AG10803 (cell line): ENCODE measurements at places on chromosomes 6 and 20.

- no peak for DNase-seq
Measured at GRCh38 chr20:32762754-32763201, 593 bp downstream of the DNMT3B start.

DNA sequence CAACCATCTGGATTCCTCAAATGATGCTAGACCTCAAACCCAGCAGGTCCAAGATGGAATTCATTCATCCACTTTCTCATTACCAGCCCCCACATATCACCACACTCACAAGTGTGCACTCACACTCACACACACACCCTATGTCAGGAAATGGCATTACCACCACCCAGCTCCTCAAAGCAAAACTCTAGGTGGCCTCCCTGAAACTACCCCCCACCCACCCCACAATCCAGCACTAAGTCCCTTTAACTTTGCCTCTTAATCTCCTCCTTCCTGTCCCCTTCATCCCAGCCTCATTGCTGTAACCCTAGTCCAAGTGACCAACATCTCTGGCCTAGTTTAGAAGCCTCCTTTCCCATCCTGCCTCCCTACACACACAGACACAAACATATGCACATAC is 109.4 kb downstream of the TNFAIP3 start:
- DNase-seq: no peak

- no peak for DNase-seq
Measured at GRCh38 chr6:6798448-6798860, 209.9 kb downstream of the LY86 start.

- DNase-seq: no peak
Measured at GRCh38 chr20:6940876-6941275, 173.4 kb downstream of the BMP2 start.

- no peak for DNase-seq
Measured at GRCh38 chr20:55947701-55948100, 57.6 kb downstream of the CBLN4 start.

DNA sequence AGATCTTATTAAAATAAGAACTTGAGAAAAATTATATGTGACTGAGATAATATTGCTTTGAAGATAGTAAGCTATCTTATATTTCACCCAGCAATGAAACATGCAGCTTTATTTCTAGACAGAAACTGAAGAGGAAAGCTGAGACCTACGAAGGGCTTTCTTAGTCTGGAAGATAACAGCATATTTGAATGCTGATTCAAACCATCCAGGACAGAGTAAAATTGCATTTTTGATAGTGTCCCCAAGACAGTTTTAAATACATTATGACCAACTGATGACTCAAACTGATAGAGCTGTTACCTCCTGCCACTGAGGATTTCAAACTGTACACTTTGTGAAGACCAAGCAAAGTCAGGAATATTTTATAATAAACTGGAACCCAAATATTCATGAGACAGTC is 409.6 kb downstream of the GRIK2 start:
- no peak for DNase-seq

DNA sequence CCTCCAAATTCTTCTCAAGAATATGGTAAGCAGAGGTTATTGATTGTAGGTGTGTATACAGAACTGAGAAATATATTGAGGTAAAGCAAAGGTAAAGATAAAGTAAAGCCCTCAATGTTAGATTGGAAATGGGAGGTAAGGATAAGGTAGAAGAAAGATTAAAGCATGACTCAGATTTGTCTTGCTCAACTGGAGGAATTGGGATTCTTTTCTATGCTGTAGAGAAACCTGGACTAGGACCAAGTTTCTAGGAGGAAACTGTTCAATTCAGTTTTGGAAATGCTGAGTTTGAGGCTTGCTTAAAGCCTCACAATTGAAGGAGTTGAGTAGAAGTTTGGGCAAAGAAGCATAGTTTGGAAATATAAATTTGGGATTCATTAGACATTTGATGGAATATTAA is 634.0 kb upstream of the PTCHD4 start:
- DNase-seq: peak; percentile 15

DNA sequence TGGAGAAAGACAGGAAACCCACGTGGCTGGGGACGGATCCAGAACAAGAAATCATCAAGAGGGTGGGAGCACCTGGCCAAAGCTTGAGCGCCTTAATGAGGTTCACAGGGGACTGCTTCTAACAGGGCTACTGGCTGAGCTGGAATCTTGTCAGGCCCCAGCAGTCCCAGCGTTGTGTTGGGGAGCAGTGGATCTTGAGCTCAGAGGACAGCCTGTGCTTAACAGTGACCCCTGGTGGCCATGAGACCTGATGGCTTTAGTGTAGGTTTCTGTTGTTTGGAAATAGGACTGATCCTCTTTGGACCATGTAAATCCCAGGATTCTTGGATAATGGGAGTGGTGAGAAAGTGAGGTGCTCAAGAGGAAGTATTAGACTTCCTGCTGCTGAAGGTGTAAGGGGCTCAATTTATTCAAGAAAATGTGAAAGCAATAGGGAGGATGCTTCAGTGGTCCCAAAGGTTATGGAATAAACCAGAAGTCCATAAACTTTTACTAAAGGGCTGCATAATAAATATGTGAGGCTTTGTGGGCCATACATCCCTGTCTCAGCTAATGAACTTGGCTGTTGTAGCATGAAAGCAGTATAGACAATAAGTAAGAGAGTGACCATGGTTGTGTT is 216.2 kb downstream of the NFATC2 start:
- DNase-seq: peak; percentile 45

DNA sequence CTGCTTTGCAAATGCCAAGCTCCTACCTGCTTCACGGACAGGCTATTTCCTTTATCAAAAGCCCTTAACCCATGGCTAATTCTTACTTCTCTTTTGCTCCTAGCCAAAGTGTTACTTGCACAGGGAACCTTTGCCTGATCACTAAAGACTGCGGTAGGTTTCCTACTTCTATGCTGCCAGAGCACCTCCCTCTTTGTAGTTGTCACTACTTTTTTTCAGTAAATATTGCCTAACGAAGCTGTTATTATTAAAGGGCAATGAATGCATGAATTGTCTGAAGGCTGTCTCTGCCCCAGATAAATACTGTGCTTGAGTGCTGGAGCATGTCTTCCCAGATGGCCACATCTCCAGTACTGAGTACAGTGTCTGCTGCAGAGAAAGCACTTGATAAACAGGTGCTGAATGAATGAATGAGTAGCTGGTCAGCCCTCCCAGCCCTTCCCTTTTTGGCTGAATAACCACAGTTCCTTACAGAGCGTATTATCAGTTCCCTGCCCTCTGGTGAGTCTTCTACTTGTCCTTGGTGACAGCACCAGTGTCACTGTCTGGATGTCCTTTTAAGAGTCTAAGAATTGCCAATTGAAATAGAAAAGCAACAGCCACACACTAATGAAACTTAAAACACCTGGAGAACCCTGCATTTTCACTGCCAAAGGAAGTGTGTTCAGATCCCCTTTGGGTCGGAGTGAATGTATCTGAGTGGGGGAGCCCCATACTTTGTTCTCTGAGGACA is 73.6 kb upstream of the TRAF3IP2 start:
- DNase-seq: no peak

- DNase-seq: no peak
Measured at GRCh38 chr20:43392561-43392960, 65.1 kb upstream of the SRSF6 start.

GRCh38 chr20:20461551-20461950 is 93.6 kb downstream of the INSM1 start:
- DNase-seq: no peak

DNA sequence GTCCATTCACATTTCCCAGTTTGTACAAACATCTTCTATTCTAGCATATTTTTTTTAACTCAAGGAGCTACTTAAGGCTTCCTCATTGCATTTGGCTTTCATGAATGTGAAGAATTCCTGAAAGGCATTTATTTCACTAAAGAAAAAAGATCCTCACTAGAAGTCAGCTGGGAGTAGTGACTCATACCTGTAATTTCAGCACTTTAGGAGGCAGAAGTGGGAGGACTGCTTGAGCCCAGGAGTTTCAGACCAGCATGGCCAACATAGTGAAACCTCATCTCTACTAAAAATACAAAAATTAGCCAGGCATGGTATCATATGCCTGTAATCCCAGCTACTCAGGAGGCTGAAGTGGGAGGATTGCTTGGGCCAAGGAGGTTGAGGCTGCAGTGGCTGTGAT is 30.9 kb upstream of the XRN2 start:
- DNase-seq: peak; percentile 17

DNA sequence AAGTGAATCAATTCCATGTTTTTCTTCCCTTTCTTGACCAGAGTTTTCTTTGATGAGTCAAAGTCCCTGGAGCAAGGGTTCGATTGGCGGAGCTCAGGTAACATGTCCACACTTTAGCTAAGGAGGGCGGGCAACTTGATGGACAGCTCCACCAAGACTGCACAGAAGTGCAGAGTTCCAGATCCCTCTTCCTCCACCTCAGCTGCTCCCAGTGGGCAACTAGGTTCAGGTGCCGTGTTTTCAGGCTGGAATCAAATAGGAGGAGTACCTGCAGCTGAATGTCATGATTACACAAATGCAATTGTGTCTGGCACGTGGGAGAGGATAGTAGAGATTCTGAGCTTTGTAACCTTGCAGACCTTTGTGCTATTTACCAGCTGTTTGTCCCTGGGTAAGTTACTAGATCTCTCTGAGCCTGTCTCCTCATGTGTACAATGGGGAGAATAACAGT is 1.9 kb upstream of the ELMO2 start:
- DNase-seq: no peak

DNA sequence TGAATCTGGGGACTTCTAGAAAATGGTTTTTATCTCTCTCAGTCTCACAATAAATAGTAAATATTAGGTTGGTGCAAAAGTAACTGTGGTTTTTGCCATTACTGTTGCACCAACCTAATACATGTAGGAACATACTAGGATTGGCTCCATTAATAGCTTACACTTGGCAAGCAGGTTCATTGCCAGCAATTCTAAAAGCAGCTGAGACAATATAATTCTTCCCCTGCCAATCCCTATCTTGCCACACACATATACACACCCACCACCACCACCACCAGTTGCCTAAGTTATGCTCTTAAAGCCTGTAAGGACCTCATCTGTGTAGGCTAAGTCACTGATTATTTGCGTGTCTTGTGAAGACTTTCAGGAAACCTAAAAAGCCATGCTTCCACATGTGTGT is 145.1 kb downstream of the KIF16B start:
- no peak for DNase-seq

- DNase-seq: peak; percentile 89
Measured at GRCh38 chr6:134223796-134224420, 94.0 kb downstream of the SGK1 start.

DNA sequence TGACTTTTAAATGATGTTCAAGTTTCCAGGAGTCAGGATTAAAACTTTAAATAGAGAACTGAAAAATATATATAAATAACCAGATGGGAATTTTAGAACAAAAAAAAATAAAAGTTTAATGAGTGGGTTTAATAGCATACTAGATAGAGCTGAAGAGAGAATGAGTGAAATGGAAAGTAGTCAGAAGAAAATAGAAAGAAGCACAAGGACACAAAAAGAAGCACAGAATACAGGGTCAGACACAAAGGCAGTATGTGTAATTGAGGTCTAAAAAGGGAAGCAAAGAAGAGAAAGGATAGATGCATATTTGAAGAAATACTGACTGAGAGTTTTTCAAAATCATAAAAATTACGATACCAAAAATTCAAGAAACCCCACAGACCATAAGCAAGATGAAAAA is 159.8 kb upstream of the FERMT1 start:
- no peak for DNase-seq

DNA sequence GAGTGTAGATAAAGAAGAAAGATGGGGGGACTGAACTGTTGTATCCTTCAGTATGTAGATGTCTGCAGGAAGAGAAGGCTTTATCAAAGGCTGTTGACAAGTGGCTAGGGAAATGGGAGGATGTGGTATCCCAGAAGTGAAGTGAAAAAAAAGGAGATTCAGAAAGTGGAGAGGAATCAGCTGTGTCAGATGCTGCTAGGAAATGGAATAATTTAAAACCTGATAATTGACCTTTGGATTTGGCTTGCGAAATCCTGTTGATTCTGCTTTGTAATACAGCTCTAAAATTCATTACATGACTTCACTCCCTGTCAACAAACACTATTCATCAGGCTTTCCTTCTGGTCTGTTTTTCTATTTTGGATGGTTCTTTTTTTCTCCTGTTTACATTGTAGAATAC is 41.7 kb downstream of the PHF3 start:
- peak; percentile 3 for DNase-seq

- peak; percentile 89 for DNase-seq
Measured at GRCh38 chr20:47392015-47392720, 35.7 kb upstream of the ZMYND8 start.

DNA sequence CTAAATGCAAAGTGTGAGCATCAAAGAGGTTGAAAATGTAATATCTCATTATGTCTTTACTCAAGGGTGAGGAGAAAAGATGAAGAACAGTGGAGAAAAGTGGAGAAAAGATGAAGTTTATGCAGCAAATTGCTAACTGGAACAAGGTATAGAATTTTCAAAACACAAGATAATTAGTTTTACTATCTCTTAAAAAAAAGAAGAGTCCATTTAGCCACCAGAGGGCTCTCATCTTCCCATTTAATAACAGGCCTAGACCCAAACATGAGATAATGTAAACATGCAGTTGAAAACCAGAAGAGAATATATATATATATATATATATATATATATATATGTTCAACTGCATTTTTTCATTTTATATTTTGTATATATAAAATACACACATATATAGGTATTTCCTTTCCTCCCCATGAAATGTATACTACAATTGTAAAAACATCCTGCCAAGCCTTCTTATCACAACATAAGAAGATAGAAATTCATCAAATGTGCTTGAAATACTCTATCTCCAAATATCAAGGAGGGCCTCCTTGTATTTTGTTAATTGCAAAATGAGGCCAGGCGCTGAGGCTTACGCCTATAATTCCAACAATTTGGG is 78.4 kb downstream of the ADTRP start:
- peak; percentile 66 for DNase-seq

- DNase-seq: no peak
Measured at GRCh38 chr6:30683183-30683979, 3.1 kb downstream of the PPP1R18 start.

DNA sequence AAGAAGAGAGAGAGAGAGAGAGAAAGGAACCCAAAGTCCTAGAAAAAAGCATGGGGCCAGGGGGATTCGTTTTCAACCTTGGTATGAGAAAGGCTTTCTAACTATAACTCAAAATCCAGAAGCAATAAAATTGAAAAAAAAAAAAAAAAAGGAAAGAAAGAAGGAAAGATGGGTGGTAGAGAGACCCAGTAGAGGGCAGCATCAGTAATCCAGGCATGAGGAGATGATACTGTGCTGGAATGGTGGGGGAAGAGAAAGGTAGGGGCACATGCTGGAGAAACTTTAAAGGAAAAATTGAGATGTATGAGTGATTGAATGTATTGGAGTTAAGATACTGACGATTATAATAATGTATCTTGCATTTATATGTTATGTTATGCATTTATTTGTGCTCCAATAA is 1040.7 kb upstream of the FLRT3 start:
- DNase-seq: no peak

GRCh38 chr20:40503119-40503518 is 185.9 kb downstream of the MAFB start:
- DNase-seq: no peak

- DNase-seq: no peak
Measured at GRCh38 chr20:59205044-59205443, 41.4 kb downstream of the ZNF831 start.

- DNase-seq: no peak
Measured at GRCh38 chr6:19444041-19444440, 393.1 kb upstream of the ID4 start.
